ENCODE measurements at places on chromosomes 1 and 21. TPM values are rescaled to one million over a fixed set of nuclear protein-coding genes. Genes with fewer than 3 reads are reported as not detected.
A peak's percentile ranks its signal among the peaks of the same experiment; 100 is the strongest.

DNA sequence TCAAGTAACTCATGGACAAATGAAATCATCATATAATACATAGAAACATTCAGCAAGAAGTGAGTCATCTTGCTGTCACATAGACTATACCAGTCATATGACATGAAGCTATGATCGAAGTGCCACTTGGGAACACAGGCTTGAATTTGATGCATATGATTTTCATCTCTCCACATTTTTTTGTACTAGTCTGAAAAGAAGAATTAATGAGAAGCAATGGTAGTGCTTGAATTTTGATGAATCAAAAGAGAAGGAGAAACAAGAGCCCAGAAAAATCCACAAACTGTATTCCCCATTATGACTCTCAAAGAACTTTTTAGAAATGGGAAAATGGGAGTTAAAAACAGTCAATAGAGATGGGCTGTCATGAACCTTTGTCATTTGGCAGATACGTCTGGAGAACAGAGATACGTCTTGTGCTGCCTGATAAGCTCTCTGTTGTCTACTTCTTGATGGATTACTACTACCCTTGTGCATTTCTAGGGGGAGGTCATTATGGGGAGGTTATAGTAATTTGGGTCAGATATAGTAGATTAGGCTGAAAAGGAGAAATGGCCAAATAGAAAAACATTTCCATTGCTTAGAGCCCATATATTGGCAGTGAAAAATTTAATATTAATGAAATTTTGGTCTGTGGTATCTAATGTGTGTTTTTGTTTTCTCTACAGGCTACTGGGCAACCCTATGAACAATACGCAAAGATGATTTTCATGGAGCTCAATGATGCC is 8.0 kb upstream of the LEPR start:
- DNase-seq: no peak

- DNase-seq: no peak
These were observed 28.8 kb downstream of the TTLL7 start for GRCh38 chr1:83970114-83970513.

DNA sequence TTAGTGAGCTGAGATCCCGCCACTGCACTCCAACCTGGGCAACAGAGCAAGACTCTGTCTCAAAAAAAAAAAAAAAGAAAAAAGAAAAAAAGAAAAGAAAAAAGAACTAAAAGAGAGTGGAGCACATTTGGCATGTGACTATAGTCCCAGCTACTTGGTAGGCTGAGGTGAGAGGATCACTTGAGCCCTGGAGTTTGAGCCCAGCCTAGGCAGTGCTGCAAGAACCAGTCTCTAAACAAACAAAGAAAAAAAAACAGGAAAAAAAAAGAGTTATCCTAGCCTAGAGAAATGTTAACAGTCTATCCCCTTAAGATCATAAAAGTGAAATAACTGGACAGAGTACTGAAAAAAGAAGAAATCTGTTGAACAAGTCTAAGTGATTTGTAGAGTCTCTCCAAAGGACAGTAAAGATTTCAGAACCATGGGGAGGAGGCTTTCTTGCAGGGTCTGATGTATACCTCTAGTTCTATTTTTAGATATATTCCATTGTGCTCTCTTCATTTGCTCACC is 4.5 kb upstream of the PRDX1 start:
- DNase-seq: no peak

GRCh38 chr1:247401310-247402119 is 14.5 kb upstream of the NLRP3 start:
- DNase-seq: no peak

DNA sequence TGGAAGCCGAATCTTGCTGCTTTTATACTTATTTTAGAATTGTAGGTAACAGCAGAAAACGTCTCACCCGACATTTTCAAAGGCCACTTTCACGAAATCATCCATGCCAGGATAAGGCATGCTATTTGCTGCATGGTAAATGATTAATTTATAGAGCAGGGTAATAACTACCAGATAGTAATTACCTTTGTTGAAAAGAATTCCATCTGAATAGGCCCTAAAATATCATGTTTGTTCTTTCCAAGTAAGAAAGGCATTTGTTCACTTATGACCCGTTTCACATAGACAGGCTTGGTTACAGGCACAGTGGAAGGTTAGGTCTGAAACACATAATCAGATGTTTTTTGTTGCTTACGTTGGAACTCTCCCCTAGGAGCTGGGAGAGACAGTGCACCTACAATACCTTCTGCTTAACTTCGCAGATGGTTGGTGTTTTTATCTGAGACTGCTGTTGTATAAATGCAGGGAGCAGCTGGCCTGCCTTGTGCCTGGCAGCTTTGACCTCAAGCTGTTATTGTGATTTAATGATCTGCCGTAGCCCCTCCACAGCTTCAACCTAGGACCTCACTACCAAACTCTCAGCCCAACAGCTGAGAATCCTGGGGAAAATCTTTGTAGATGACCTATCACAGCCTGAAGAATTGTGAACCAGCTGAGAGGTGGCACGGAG is 1.6 kb downstream of the SLC44A3 start:
- DNase-seq: no peak

HSF2BP gene
- 2.0 TPM for total RNA-seq

- no peak for DNase-seq
These were observed 30.9 kb downstream of the LAMB3 start for GRCh38 chr1:209621286-209621685.

- DNase-seq: no peak
These were observed 52.7 kb upstream of the SERBP1 start for GRCh38 chr1:67482733-67483482.

- no peak for DNase-seq
These were observed 2.1 kb upstream of the YIPF1 start for GRCh38 chr1:53891678-53892077.

DNA sequence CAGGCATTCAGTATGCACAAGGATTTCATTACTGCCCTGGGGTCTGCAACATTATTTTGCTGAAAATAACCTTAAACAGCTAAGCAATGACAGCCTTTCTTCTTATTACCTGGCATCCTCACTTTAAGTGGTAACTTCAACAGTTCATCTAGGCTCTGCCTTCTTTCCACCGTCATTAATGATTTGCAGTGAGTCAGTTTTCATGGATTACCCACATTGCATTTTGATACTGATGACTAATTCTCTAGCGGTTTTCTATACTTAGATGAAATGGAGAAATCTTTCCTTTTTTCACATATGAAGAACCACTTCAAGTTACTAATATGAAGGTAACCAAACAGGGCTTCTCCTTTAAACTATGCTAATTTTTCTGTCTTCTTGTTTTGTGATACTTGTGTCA is 226.9 kb upstream of the TMPRSS15 start:
- DNase-seq: no peak

NUAK2 gene
- 0.96 TPM for total RNA-seq

VANGL2 gene
- 12.7 TPM for total RNA-seq

DNA sequence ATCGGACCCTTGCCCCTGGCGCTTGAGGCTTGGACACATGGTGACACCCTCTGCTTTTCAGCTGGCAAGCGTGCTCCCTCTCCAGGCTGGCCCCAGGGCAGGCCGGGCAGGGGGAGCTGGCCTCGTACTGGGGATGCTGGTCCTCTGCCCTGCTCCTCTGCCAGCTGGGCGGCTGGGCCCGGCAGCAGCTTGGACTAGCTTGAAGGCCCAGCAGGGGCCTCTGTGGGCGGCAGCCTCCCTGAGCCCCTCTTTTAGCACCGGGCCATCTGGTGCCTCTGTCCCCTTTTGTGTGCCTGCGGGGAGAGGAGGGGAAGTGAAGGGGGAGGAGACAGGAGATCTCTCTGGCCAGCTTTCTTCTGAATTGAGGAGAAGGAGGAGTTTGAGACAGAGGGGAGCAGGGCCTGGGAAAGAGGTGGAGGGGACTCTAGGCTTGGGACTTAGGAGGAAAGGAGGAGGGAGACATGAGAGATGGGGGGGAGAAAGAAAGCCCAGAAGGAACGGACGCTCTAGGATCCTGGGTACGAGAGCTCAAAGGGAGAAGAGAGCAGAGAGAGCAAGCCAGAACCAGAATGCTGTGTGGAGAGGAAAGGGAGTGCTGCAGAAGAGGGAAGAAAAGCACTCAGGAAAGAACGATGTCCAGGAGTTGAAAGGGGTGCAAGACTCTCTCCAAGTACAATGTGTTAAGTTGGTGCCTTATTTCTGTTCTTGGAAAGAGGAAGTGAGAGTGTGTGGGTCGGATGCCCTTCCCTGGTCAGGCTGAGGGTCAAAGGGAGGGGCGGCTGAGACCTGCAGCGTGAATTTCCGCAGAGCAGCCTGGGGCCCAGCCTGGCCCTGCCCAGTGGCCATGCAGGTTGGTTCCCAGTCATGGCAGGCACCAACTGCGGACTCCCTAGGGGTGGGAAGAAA is 40.3 kb downstream of the IER5 start:
- DNase-seq: no peak

DNA sequence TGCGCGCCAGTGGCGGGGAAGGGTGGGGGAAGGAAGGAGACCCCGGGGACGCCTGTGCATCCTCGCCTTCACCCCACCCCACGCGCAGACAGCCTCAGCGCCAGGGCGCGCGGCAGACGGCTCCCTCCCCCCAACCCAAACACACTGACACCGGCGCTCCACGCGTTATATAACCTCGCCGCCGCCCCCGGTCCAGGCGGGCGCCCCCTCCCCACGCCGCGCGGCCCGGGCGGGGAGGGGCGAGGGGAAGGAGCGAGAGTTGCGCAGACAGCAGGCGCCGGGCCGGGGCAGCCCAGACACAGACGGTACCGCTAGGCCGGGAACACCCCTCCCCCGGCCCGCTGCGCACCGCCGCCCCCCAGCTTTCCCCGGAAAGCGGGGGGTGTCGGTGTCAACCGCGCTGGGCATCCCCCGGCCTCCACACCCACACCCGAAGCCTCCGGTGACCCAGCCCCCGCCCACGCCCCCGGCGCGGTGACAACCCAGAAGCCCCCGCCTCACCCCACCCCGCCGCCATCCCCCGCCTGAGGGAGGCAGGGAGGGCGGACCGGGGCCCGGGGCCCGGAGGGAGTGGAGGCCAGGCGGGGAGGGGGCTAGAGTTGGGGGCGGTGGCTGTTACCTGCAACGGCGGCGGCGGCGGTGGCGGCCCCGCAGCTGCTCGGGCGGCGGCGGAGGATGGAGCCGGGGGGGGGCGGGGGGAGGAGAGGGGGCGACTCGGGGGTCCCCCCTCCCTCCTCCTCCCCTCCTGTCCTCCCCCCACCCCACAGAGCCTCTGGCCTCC is 432 bp downstream of the AKT3 start:
- DNase-seq: peak; percentile 50

DNA sequence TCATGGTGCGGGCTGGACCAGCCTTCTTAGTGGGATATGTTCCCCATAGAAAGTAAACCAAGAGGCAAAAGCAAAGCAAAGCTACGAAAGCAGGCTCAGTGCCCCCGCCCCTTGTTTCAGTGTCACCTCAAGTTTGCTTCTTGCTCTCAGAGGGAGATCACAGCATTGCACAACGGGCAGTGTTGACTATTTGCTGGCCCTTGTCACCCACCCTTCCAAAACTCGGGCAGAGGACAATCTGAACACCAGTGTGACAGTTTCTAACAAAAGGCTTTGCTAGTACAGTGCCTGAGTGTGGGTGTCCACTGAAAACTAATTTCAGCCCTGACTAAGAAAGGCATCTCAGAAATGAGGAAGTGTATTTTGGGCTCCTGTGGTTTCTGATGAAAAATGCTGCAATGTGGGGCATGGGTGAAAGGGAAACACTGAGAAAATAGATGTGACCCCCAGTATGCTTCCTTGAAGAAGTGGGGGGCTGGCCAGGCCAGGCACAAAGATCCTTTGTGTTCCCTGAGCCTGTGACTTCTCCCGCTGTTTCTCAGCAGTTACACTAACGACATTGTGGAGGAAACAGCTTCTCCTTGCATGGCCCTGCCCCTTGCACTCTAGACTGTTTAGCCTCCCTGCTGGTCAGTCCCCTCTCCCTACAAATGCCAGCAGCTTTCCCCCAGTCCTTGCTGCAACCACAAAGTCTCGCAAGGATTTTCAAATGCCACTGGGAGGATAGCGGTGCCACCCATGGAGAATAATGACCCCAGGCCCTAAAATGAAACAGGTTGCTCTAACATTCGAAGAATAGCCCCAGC is 33.3 kb upstream of the KCNE1 start:
- DNase-seq: peak; percentile 60

LDLRAD1 gene
- total RNA-seq: not detected

CLCA4 gene
- total RNA-seq: 0.86 TPM

DNA sequence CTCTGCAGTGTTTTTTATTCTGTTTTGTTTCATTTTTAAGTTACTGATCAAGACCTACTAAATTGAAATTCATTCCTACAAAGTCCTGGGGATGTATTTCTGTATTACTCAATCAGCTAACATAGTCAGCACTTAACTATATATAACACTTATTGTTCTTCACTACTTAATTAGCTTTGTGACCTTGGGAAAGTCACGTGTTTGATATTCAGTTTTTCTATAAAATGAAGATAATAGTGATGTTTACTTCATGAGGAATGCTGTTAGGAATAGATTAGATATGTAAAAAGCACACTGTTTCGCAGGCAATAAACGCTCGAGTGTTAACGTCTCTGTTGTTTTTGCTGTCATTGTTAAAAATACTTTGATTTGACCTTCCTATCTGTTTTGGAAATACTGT is 44.6 kb downstream of the CTTNBP2NL start:
- no peak for DNase-seq

DNA sequence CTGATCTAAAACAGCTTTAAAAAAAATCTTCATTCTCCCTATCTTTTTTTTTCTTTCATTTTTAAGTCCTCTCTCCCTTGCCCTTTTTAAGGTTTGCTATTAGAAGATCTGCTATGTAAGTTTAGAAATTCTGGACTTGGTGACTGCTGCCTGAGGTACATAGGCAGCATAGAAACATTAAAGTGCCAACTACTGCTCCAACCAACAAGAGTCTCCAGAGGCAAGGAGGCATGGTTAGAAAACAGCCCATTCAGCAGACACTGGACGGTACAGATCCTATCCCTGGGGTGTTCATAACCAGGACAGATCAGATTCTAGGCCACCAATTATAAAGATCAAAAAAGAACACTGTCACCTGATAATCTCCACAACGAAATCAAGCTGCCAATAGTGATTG is 36.6 kb downstream of the GPR3 start:
- DNase-seq: no peak
